ENCODE measurements at places on chromosomes 7 and 10.

GRCh38 chr7:155567646-155568332 is 21.4 kb upstream of the CNPY1 start:
- no peak for DNase-seq

GRCh38 chr7:109282726-109283125 is 713.1 kb downstream of the DNAJB9 start:
- no peak for DNase-seq

DNA sequence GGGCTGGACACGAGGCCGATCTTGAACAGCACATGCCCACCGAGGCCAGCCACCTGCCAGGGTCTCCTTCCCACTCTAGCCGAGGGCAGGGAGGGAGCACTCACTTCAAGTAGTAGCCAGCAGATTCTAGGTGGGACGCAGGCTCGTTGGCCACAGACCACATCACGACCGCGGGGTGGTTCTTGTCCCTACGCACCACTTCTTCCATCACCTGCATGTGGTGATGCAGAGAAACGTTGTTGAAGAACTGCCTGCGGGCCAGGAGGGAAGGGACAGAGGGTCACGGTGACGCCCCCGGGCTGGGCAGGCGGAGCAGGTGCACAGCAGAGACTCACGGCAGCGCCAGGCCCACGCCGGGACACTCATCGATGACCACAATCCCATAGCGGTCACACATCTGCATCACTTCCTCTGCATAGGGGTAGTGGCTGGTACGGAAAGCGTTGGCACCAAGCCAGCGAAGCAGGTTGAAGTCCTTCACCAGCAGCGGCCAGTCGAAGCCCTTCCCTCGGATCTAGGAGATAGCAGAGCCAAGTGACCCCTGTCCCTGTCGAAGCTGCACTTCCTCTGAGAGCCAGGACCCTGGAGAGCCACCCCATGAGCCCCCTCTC is 7.7 kb downstream of the GUSB start:
- no peak for DNase-seq

- no peak for DNase-seq
Observed at GRCh38 chr10:35040760-35041501, 49.2 kb downstream of the CUL2 start.

- no peak for DNase-seq
Observed at GRCh38 chr10:1513221-1513620, 224.1 kb downstream of the ADARB2 start.

GRCh38 chr10:128049226-128050120 is 76.8 kb downstream of the MKI67 start:
- DNase-seq, result no peak

DNA sequence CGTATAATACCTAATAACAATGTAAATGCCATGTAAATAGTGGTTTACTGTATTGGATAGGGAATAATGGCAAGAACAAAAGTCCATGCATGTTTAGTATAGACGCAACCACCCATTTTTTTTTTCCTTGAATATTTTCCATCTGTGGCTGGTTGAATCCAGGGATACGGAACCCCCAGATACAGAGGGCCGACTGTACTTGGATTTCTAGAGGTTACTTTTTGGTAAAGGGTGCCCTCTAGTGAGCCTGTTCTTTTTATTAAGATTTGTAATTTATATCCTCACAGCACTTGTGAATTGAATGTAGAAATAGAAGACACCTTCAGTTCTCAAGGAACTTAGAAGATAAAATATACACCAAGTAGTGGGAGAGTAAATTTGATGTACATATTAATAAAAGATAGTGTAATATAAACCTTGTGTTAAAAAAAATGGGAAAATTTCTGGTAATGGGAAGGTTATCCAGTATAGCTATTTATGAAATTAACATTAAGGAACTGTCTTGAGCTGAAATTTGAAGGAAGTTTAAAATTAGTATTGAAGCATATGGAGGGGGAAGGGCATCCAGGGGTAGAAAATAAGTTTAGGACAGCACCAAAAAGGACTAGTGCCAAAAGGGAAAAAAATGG is 32.0 kb downstream of the EXOC6 start:
- no peak for DNase-seq

- no peak for DNase-seq
Observed at GRCh38 chr10:18554479-18554878, 96.9 kb downstream of the NSUN6 start.

DNA sequence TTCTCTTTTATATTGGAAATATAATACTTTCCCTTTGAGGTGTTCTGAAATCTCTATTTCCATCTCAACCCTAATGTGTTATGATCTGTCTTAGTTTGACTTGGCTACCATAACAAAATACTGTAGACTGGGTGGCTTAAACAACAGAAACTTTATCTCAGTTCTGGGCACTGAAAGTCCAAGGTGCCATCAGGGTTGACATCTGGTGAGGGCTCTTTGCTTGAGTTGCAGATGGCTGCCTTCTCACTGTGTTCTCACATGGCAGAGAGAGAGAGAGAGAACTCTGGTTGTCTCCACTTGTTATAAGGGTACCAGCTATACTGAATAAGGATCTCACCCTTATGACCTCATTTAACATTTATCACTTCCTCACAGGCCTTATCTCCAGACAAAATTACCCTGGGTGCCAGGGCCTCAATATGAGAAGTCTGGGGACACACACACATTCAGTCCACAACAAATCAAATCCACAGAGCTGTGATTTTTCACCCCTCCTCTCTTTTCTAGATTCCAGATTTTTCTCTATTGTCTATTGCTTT is 104.5 kb downstream of the SRI start:
- DNase-seq, result no peak

DNA sequence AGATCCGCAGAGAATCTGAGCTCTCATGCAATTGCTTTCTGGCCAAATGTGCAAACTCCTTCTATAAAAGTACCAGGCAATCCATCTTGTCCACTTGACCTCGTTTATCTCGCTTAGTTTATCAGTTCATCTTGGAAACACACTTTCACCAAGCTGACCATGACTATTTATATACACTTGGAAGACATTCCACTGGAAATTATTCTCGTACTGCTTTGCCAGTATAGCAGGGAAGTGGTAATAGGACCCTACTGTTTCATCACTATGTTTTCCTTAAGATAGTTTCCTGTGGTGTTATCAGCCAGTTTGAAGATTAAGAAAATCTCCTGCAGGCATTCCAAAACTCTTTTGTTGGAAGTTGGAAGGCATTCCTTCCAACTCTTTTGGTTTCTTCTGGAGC is 115.3 kb upstream of the FAM171A1 start:
- no peak for DNase-seq

DNA sequence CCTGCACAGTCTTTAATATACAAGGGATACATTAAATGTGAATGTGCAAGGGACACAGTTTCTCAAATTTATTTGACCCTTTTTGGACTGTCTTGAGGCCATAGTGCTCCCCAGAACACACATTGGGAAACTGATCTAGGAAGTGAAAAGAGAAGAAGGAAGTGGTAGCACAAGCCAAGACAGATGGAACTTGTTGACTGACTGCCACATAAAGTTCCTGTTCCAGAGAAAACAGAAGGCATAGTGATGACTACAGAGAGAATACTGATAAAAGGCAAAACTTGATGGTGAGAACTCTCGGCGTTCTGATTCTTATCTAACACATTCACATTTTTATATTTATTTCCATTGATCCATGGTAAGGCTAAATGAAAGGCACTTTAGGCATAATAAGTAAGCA is 1216.4 kb downstream of the CNTNAP2 start:
- DNase-seq, result no peak

GRCh38 chr10:53356616-53357349 is 584.2 kb upstream of the MBL2 start:
- DNase-seq, result no peak

DNA sequence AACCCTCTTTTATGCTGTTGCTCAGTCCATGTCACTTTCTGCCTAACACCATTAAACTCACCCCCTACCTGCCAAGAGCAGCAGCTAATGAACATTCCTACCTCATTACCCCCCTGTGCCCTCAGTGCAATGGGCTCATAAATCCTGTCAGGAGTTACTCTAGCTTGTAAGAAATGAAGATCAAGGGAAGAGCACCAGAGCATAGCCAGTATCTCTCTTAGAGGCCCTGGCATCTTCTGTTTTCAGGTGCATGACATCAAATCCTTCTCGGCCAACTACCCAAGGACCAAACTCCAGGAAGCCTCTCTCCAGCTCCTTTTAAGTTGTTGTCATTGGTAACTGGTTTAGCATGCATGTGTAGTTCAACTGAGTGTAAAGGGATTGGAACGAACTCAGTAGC is 75.1 kb downstream of the FOXI2 start:
- DNase-seq, result no peak

GRCh38 chr7:116527521-116527920 is 2.7 kb downstream of the CAV1 start:
- DNase-seq, result no peak

GRCh38 chr10:124875596-124875995 is 66.3 kb upstream of the ZRANB1 start:
- DNase-seq, result no peak

DNA sequence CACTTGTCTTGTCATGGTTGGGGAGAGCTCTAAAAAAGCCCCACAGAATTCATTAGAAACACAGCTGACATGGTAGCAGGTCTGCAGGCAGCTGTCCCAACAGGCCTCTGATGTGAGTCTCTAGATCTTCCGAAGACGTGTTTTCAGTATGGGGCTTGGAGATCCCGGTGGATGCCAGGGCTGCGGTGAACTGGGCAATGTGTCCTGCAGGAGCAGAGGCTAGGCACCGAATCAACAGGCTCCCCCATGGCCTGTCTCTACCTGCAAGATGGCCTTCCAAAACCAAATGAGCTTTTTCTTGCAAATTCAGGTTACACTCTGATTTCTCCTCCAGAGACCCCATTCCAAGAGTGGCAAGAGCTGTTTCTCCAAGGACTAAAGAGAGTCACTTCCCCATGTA is 2.9 kb downstream of the CPXM2 start:
- no peak for DNase-seq

DNA sequence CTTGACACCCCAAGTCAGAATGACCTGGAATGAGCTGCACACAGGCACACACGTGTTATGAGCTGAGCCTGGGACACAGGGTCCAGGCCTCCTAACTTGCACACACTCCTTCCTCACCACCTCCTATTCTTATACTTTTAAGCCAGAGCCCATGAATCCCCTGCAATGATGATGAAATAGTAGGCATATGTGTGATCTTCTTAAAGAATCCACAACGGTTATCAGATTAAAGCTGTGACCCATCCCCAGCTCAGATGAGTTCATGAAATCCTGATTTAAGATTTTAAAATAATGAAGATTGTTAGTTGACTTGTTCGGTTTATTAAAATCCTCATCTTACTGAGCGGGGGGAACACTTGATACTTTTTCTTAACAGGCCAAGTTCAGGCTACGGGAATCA is 38.6 kb downstream of the PITRM1 start:
- no peak for DNase-seq

DNA sequence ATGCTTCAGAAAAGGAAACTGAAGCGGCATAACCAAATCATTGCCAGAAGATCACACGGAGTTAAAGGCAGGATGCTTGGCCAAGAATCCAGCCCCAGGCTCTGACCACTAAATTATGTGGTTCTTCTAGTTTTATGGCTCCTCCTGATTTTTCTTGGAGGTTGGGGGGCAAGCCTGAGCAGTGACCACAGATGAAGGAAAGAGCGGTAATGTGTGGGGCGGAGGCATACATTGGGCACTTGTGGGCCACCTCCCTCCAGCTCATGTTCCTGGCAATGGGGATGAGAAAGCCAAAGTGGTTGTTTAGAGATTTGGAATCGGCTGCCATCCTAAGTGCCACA is 3.2 kb downstream of the TRPV6 start:
- DNase-seq, result no peak

- DNase-seq, result no peak
Observed at GRCh38 chr7:28754027-28754426, 204.1 kb downstream of the TRIL start.

DNA sequence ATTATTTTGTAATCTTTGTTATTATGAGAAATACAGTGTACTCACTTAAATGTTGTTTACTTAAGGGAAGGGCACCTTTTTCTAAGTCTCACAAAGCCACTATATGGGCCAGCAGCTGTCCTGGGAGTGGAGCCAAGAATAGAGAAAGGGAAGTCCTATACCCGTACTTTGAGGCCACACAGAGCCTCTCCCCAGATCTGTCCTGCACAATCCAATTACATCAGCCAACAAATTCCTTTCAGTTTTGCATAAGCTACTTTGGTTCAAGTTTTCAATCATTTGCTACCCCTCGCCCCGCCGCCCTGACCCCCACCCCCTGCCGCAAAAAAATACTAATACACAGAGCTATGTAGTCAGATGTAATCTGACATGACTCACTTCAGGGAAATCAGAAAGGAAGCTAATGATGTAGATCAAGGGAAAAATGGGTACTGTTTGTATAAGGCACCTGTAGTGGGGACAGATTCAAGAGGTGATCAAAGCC is 297.4 kb upstream of the NEBL start:
- DNase-seq, result no peak

GRCh38 chr10:97768322-97769315 is 3.2 kb downstream of the SFRP5 start:
- DNase-seq, result no peak

DNA sequence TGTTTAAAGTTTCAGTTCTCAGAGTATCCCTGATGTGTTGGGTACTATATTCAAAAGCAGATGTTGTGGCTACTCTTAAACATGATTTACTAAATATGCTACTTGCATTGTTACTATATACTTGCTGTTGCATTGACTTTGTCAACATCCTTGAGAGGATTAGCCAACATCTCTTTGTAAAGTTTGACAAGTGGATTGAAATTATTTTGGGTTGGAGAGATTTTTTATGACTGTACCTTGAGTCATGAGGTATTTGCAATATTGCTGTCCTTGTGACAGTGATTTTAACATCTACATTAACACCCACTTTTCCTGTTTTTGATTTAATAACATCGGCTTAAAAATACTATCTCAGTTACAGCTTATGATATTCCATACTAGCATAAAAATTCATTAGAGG is 31.9 kb downstream of the MRC1 start:
- DNase-seq, result no peak

DNA sequence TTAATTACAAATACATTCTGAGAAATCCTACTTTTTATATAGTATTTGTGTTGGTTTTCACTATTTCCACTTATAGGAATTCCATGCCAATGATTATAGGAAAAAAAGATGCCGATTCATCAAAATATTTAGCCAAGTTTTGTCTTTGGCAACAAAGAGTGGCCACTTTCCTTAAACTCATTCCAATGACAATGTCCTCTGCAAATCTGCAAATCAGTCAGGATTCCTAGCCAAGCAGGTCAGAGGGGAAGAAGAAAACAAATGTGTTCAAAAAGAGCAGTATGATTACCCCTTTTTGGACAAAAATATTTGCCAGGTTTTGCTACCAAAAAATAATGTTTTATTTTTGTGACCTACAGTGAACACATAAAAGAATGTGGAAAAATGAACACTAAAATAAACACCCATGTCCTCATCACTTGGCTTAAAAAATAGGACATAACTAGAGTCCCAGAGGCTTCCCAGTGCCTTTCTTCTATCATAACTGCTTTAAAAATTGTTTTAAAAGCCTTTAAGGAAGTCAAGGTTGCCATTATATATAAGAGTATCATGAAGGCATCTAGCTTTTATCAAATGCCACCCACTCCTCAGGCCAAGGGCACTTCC is 125.9 kb downstream of the ADAM12 start:
- no peak for DNase-seq

DNA sequence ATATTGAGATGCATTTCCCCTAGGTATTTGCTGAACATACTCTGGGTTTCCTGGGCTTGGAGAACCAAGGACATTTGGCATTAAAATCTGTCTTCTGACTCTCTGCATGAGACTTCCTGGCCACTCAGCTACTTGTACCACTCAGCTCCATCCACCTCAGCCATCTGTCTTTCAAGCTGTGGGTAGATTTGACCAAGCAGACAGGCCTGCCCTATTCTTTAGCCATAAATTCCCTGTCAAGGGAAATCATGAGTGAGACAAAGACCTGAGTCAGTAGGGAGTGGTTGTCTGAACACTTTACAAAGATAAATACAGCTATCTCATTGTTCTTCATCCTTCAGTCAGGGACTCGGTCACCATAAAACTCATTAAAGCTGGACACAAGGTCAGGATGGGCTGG is 399.1 kb downstream of the GPAM start:
- DNase-seq, result no peak
